Right lobe of liver (tissue), 6 donors: ENCODE measurements at places on chromosomes 7 and 10. TPM values are rescaled to one million over a fixed set of nuclear protein-coding genes. Genes with fewer than 3 reads are reported as not detected.

DNA sequence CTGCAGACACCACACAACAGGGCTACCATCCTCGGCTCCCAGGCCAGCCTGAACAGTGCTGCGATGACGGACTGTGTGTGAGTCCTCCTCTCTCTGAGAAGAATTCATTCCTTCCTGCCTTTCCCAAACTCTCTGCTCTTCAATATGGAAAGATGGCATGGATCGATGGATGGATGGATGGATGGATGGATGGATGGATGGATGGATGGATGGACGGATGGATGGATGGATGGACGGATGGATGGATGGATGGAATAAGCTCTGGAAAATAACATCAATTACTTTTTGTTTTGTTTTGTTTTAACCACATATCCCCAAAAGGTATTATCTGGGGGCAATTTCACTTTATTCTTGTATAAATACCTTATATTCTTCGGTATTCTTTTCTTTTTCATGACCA lies 151.9 kb downstream of the AKR1D1 start:
- no peaks in the 10 kb centered on the region for H3K27me3 ChIP-seq
- DNase-seq = no peak
- H3K4me3 ChIP-seq = no peak overlapping the region

- H3K4me3 ChIP-seq = no peak overlapping the region
- H3K27me3 ChIP-seq = no peaks in the 10 kb centered on the region
- no peak for DNase-seq
- H3K4me1 ChIP-seq = no peaks in the 10 kb centered on the region
- no peak overlapping the region for H3K27ac ChIP-seq
Observed at GRCh38 chr7:80859272-80859970, 59.4 kb downstream of the SEMA3C start.

DNA sequence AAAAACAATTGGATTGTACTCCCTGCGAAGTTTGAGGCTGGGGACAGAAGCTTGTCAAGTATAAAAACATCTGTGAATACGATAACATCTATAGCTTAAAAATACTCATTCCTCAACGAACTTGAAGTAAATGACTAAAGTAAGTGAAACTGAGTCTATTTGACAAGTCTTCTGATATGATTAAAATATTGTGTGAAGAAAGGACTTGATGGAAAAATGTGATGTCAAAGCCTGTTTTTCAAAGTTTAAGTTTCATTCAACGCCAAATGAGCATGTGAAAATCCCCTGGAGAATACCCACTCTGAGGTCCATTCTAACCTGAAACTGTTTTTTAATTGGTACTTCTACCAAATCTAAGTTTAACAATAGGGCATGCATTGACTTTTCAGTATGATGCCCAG lies 122.3 kb upstream of the MDFIC start:
- no peak overlapping the region for H3K4me3 ChIP-seq
- DNase-seq = no peak
- no peaks in the 10 kb centered on the region for H3K27me3 ChIP-seq
- no peak overlapping the region for H3K27ac ChIP-seq
- no peaks in the 10 kb centered on the region for H3K36me3 ChIP-seq
- no peaks in the 10 kb centered on the region for H3K4me1 ChIP-seq

GRCh38 chr10:112258407-112258806 lies 24.8 kb upstream of the TECTB start:
- H3K4me1 ChIP-seq = no peaks in the 10 kb centered on the region
- no peak overlapping the region for H3K4me3 ChIP-seq
- no peaks in the 10 kb centered on the region for H3K36me3 ChIP-seq
- no peak for DNase-seq
- H3K27ac ChIP-seq = no peak overlapping the region

DNA sequence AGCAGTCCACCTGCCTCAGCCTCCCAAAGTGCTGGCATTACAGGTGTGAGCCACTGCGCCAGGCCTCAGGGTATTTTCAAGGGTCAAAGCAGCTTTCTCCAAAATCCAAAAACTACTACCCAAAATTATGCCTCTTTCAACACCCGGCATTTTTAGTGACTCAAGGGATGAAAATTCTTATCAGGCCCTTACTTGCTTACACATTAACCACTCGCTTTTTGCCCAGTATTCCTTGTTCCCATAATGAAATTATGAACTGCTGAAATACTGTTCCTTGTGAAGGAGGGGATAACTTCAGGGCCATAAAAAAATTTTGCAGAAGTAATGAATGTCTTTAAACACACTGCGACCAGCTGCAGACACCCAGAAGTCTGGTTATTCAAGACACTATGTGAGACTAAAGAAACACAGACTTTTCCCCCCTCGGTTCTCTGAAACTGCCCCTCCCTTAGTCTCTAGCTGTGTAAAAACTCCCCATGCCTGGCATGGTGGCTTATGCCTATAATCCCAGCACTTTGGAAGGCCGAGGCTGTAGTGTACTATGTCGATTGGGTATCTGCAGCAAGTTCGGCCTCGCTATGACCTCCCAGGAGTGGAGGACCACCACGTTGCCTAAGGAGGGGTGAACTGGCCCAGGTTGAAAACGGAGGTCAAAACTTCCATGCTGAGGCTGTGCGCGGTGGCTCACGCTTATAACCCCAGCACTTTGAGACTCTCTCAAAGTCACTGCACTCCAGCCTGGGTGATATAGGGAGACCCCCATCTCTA lies 12.0 kb downstream of the FXYD4 start:
- peaks cover 9% of the 10 kb centered on the region for H3K36me3 ChIP-seq
- H3K27ac ChIP-seq = no peak overlapping the region
- DNase-seq = no peak
- no peaks in the 10 kb centered on the region for H3K4me1 ChIP-seq
- H3K27me3 ChIP-seq = no peaks in the 10 kb centered on the region

DNA sequence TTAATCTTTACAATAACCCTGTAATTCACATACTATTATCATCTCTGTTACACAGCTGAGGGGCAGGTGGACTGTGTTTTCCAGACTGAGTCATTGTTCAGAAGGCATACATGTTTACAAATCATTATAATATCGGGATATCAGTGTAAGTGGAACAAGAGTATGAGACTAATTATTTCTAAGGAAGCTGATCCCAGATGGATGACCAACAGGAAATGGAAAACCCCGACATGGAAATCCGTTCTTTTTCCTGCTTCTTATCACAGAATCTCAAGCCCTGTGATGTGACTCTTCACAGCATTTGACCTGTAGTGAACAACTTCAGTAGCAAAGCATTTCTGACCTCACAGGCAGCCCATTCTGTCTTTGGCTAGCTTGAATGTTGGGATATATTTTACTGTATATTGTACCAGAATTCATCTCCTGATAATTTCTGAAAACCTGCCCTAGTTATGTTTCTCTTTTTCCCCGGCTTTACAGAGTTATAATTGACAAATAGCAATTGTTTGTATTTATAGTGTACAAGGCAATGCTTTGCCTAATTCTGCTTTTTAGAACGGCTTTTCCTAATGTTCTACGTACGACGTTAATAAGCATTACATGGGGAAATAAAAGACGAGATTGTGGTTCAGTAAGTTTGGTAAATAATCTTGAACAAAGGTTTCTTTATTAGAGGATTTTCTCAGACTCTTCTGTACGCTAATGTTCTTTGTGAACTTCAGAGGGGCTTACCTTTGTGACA lies 78.6 kb upstream of the SYPL1 start:
- no peaks in the 10 kb centered on the region for H3K27me3 ChIP-seq
- no peaks in the 10 kb centered on the region for H3K4me1 ChIP-seq
- DNase-seq = no peak
- H3K27ac ChIP-seq = no peak overlapping the region
- no peaks in the 10 kb centered on the region for H3K36me3 ChIP-seq

DNA sequence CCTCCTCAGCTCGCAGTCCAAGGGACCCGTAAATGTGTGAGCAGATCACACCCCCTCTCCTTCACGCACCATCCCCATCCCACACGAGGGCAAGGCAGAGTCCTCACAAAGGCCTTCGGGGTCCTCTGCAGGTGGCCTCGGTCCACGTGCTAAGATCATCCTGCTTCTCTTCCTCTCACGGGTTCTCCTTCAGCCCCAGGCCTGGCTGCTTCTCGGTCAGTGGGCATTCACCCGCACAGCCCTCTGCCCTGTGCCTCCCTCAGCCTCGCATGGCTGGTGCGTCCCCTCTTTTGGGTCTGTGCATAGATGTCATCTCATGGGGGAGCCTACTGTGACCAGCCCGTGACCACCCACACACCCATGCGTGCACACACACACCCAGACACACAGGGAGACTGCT lies 17.3 kb upstream of the FOXL3 start:
- no peaks in the 10 kb centered on the region for H3K36me3 ChIP-seq
- H3K27me3 ChIP-seq = no peaks in the 10 kb centered on the region
- H3K27ac ChIP-seq = no peak overlapping the region
- no peak for DNase-seq
- no peak overlapping the region for H3K4me3 ChIP-seq

DNA sequence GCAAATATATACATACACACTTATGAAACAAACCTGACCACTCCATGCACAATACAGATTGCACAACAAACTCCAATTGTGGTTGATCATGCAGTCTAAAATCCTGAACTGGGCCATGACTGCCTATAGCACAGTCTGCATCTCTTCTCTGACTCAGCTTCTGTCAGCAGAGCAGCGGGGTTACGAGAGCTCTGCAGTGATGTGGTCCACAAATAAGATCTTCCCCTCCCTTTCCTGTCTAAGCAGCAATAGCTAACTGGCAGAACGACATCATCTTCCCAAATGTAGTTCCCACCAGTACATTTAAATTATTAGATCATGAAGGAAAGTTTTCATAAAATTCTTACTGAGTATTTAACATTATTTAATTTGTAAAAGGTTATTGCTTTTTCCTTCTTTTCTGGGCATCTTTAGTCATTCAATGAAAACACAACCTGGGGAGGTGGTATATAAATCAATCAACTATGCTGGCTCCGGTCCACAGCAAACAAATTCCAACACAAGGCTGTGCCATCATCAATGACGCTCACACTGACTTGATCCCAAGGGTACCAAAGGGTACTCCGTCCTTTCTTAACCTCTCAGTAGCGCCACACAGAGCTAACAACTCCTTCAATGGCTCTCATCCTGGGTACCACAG lies 17.1 kb downstream of the ARHGAP21 start:
- H3K27me3 ChIP-seq = no peaks in the 10 kb centered on the region
- no peak overlapping the region for H3K27ac ChIP-seq
- DNase-seq = no peak
- no peaks in the 10 kb centered on the region for H3K4me1 ChIP-seq
- H3K4me3 ChIP-seq = no peak overlapping the region

GRCh38 chr7:22142572-22142971 lies 196.9 kb upstream of the CDCA7L start:
- H3K27me3 ChIP-seq = no peaks in the 10 kb centered on the region
- H3K4me1 ChIP-seq = no peaks in the 10 kb centered on the region
- peaks cover 5% of the 10 kb centered on the region for H3K36me3 ChIP-seq
- H3K4me3 ChIP-seq = no peak overlapping the region
- no peak for DNase-seq

- H3K4me3 ChIP-seq = no peak overlapping the region
- H3K27ac ChIP-seq = no peak overlapping the region
- no peaks in the 10 kb centered on the region for H3K27me3 ChIP-seq
- DNase-seq = no peak
- H3K4me1 ChIP-seq = no peaks in the 10 kb centered on the region
- H3K36me3 ChIP-seq = no peaks in the 10 kb centered on the region
Observed at GRCh38 chr10:7417807-7418206, 7.0 kb upstream of the SFMBT2 start.

DNA sequence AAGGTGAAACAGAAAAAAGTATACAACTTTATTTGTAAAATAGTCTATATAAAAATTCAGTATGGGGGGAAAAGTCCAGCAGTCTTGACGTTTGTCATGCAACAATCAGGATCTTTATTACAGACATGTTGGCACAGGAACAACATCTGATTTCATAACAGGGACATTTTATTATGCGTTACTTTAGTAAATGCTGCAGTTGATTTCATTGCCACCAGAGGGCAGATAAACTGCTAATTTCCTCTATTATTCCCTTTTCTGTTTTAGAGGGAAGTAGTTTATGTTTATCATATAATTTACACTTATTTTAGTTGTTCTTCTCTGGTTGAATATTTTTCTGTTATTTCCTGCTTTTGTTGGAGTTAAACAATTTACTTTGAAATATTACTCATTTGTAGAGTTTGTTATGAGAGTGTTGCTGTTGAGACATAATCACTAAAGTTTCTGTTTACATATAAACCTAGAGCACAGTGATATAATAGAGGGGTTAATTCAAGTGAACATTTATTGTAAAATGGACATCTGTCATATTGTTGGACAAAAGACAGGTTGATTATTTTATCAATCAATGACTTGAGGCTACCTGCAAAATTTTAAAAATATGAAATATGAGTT lies 3.3 kb downstream of the PLXDC2 start:
- no peaks in the 10 kb centered on the region for H3K27me3 ChIP-seq
- DNase-seq = no peak
- H3K4me3 ChIP-seq = no peak overlapping the region
- H3K4me1 ChIP-seq = no peaks in the 10 kb centered on the region
- H3K36me3 ChIP-seq = no peaks in the 10 kb centered on the region

DNA sequence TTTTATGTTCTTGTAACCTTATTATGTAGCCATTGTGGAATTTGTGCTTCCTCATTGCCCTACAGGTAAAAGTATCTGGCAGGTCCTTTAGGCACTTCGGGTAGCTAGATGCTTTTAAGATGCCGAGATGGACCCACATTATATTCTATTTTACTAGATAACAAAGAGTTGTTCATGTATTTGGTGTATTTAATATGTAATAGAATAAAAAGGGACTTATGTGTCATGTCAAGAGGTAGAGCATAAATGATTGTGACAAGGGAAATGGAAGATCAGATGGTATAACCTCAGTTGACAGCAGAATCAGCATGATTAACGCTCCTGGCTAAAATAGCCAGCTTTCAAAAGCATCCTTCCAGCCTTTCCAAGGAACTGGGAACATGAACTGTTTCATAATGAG lies 50.6 kb downstream of the NPY start:
- no peak overlapping the region for H3K4me3 ChIP-seq
- no peak for DNase-seq
- H3K36me3 ChIP-seq = no peaks in the 10 kb centered on the region
- no peak overlapping the region for H3K27ac ChIP-seq
- no peaks in the 10 kb centered on the region for H3K4me1 ChIP-seq
- no peaks in the 10 kb centered on the region for H3K27me3 ChIP-seq

- no peak for DNase-seq
- H3K4me3 ChIP-seq = no peak overlapping the region
- no peak overlapping the region for H3K27ac ChIP-seq
- H3K36me3 ChIP-seq = no peaks in the 10 kb centered on the region
- H3K27me3 ChIP-seq = no peaks in the 10 kb centered on the region
- no peaks in the 10 kb centered on the region for H3K4me1 ChIP-seq
Observed at GRCh38 chr7:1611708-1612241, 41.9 kb upstream of the PSMG3 start.

- no peak overlapping the region for H3K4me3 ChIP-seq
- H3K36me3 ChIP-seq = no peaks in the 10 kb centered on the region
- no peak overlapping the region for H3K27ac ChIP-seq
- H3K27me3 ChIP-seq = no peaks in the 10 kb centered on the region
- H3K4me1 ChIP-seq = no peaks in the 10 kb centered on the region
- DNase-seq = no peak
Observed at GRCh38 chr7:28815369-28815927, 142.7 kb downstream of the TRIL start.

Gene BLNK
- 34.5 TPM for total RNA-seq

Gene CPXM2
- total RNA-seq = 0.55 TPM

Gene FFAR4
- 0.07 TPM for total RNA-seq

Gene ADAMTS14
- 0.12 TPM for total RNA-seq

Gene CXCL12
- 92.4 TPM for total RNA-seq

Gene TAF5
- total RNA-seq = 1.5 TPM

Gene CYP2C18
- total RNA-seq = 120 TPM

Gene TRIL
- total RNA-seq = 0.29 TPM

Gene LIPF
- not detected for total RNA-seq

Gene TSPAN15
- total RNA-seq = 2.3 TPM

Gene CRPPA
- total RNA-seq = 3.3 TPM

Gene DTX2
- total RNA-seq = 8.9 TPM
